Skeletal muscle cell (primary cell): ENCODE measurements at places on chromosomes 2 and 18.

GRCh38 chr18:58787536-58788149 is 77.0 kb upstream of the ZNF532 start:
- no peak for DNase-seq

DNA sequence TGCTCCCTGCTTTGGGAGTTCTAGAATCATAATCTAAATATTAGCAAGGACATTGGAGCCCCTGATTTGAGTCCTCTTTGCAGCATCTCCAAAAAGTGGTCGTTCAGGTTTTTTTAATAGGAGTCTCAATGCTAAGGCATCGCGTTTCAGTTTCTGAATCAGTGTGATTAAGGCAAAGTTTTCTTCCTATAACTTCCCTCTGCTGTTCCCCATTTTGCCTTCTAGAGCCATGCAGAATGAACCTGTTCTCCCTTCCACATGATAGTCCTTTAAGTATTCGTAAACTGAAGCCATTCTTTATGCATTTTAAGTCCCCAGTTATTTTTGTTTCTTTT is 159.5 kb downstream of the PTGR3 start:
- no peak for DNase-seq

GRCh38 chr18:23793051-23793450 is 103.8 kb downstream of the LAMA3 start:
- DNase-seq: no peak

DNA sequence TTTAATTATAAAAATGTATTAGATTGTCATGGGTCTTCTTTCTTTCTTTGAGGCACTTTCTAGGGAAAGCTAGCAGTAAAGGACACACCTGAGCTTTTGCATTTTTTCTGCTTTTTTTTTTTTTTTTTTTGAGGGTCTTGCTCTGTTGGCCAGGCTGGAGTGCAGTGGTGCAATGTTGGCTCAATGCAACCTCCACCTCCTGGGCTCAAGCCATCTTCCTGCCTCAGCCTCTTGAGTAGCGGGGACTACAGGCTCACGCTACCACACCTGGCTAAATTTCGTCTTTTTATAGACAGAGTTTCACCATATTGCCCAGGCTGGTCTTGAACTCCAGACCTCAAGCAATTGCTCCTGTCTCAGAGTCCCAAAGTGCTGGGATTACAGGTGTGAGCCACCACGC is 40.5 kb downstream of the ROCK1 start:
- no peak for DNase-seq

GRCh38 chr18:9380621-9381395 is 46.2 kb downstream of the TWSG1 start:
- DNase-seq: no peak

- DNase-seq: no peak
These were observed 502.9 kb upstream of the ZEB2 start for GRCh38 chr2:145022666-145023333.

GRCh38 chr2:202848813-202849212 is 22.8 kb downstream of the ICA1L start:
- DNase-seq: no peak

- DNase-seq: no peak
These were observed 1174.0 kb upstream of the SLC39A10 start for GRCh38 chr2:194483041-194483440.
